ENCODE measurements at places on chromosomes 3 and 15.

GRCh38 chr15:80989081-80989517 is 520 bp downstream of the MESD start:
- no peak for DNase-seq

DNA sequence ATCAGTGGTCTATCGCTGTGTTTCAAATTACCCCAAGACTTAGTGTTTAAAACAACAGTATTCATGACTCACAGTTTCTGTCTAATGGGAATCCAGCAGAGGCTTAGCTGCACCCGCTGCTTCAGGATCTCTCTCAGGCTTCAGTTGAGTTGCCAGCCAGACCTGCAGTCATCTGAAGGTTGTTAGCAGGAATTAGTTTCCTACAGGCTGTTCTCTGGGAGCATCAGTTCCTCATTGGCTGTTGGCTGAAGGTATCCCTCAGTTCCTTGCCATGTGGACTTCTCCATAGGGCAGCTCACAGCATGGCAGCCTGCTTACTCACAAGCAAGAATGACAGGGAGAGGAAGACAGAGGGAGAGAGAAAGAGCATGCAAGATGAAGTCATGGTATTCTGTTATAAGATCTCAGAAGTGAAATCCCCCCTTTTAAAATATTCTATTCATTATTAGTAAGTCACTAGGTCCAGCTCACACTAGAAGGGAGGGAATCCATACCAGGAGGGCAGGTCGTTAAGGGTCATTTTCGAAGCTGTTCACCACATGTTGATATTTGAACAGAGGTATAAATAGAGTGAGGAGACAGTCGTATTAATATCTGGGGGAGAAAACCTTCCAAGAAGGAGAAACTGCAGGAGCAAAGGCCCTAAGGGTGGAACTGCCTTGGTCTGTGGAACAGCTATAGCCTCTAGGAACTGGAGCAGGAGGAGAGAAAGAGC is 473.9 kb upstream of the PPP2R3A start:
- no peak for DNase-seq

GRCh38 chr3:45872569-45872968 is 13.8 kb upstream of the CCR9 start:
- DNase-seq: no peak

- no peak for DNase-seq
Observed at GRCh38 chr15:35757361-35757760, 211.4 kb upstream of the DPH6 start.

- peak; percentile 19 for DNase-seq
Observed at GRCh38 chr3:149010504-149010951, 19.2 kb downstream of the GYG1 start.

- no peak for DNase-seq
Observed at GRCh38 chr3:150797155-150797554, 34.2 kb upstream of the SIAH2 start.

Data from NCI-H82 (cell line).